Stimulated activated CD8-positive, alpha-beta memory T cell treated with anti-CD3 and anti-CD28 coated beads, Interleukin-7, amount 100 ng/mL, for 48 hours (primary cell): ENCODE measurements at places on chromosomes 7 and 10.

DNA sequence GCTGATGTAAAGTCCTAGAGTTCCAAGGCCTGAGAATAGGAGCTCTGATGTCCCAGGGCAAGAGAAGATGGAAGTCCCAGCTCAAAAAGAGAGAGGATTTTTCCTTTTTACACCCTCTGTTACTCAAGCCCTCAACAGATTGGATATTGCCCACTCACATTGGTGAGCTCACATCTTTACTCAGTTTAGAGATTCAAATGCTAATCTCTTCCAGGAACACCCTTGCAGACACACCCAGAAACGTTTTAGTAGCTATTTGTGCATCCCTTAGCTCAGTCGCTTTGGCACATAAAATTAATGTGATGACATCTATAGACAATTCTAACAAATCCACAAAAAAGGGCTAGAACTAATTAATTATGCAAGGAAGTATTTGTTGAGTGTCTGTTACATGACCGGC is 27.1 kb downstream of the ARMC3 start:
- DNase-seq: no peak

DNA sequence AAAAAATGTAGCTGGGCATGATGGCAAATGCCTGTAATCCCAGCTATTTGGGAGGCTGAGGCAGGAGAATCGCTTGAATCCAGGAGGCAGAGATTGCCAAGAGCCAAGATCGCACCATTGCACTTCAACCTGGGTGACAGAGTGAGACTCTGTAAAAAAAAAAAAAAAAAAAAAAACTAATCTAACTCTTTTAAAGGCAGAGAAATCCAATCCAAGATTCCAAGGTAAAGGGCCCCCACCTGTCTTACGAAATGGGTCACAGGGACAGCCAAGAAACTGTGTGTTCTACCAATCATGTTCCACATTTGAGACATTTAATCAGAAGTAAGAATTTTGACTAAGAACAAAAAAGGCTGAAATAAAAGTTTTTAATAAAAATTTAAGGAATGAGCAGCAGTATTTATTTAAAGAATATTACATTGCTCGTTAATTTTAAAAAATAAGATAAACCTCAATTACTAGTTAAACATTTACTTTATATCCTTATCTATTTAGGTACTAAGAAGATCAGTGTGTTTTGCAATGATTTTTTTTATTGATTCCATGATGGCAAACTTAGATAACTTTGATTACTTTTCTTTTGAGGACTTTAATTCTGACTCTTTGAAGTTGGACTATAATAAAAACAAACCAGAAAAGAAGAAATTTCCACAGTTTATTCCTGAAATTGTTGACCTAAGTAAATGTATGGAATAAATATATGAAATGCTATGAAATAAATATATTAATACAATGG is 6.7 kb upstream of the OAT start:
- no peak for DNase-seq

DNA sequence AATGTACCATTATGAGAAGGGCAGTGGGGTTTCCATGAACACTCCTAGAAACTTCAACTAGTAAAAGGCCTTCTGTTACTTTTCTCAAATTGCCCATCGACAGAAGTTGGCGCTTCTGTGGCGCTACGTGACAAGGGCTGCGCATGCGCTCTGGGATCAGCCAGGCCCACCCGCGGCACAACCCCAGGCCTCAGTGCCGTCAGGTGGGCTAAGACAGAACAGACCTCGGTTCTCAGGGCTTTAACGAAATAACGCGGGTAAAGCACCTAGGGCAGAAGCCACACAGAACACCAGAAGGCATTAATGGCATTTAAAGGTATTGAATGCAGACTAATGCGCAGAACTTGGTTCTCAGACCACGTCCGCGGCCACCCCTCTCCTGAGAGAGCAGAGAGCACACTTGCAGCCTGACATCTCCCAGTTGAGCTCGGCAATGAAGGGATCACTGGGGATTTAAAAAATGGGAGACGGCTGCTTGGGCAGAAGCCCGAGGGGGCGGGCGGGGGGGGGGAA is 67.6 kb upstream of the CTNNA3 start:
- peak; percentile 63 for DNase-seq

DNA sequence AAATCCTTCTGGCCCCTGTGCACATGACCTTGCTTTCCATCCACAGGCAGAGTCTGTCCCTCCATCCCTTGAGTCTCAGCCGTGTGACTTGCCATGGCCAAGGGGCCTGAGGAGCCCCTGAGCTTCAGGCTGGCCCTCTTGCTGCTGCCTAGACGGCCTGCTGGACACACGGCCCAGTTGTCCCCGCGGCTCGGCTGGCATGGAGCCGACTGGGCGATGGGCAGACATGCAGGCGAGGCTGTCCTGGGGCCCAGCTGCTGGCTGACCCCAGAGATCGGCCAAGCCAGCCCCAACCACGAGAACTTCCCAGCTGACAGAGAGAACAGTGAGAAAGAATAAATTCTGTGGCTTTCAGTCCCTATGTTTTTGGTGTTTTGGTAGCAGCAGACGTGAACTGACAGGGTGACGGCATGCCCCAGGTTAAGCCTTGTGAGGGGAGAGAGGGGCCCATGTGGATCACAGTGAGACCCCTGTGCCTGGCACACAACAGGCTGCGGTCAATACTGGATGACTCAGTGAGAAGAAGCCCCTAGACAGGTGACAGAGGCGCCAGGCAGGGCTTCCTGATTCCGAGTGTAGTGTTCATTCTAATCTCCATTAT is 11.7 kb downstream of the PRKAG2 start:
- no peak for DNase-seq

DNA sequence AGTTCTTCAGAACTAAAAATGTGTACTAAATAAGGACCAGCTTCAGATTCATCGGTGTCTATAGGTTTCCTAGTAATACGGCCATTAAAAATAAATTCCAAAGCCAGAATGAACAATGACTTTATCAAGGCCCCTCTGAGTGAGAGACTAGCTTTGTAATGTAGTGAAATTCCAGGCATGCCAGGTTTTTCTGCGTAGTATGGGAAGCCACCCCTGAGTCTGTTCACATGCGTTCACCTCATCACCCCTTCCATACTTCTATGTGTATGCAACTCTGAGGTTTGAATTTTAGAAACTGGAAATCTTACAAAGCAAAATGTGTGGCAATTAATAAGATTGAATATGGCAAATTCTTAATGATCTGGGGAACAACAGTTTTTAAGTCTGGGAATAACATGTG is 24.5 kb downstream of the RNF32 start:
- no peak for DNase-seq

DNA sequence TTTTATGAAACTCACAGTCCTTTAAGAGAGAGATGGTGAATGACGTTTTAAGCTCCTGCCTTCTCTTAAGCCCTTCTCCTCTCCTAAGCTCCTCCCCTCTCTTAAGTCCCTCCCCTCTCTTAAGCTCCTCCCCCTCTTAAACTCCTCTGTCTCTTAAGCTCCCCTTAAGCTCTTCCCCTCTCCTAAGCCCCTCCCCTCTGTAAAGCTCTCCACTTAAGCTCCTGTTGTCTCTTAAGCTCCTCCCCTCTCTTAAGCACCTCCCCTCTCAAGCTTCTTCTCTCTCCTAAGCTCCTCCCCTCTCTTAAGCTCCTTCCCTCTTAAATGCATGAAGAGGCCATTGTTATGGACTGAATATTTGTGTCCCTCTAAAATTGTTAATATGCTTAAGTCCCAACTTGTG is 1180.6 kb upstream of the AUTS2 start:
- DNase-seq: no peak

DNA sequence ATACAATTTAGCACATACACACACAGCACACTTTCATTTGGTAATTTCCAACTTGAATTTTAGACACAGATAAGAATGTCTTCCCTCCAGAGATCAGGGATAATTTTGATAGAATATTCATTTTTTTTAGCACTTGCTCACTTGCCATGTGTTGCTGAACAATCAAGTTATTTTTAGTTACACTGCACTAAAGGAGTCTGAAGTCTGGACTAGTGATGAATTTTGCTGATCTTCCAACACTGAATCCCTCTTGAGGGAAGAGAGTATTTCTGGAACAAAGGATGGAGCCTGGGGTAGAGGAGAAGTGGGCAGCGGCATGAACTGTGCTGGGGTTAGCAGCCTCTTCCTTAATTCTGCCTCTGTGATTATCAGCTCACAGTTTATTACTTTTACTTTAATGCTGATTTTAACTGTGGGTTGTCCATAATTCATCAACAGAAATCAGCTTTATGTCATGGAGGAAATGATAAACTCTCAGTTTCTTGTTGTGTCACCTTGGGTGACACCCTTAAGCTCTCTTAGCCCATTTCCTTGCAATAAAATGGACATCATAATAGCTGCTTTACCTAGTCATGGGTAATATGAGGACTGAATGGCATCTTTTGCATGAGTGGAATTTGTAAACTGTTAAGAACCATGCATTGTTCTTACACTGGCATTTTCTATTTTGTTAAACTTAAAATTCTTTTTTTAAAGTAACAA is 32.1 kb downstream of the SGPL1 start:
- no peak for DNase-seq

DNA sequence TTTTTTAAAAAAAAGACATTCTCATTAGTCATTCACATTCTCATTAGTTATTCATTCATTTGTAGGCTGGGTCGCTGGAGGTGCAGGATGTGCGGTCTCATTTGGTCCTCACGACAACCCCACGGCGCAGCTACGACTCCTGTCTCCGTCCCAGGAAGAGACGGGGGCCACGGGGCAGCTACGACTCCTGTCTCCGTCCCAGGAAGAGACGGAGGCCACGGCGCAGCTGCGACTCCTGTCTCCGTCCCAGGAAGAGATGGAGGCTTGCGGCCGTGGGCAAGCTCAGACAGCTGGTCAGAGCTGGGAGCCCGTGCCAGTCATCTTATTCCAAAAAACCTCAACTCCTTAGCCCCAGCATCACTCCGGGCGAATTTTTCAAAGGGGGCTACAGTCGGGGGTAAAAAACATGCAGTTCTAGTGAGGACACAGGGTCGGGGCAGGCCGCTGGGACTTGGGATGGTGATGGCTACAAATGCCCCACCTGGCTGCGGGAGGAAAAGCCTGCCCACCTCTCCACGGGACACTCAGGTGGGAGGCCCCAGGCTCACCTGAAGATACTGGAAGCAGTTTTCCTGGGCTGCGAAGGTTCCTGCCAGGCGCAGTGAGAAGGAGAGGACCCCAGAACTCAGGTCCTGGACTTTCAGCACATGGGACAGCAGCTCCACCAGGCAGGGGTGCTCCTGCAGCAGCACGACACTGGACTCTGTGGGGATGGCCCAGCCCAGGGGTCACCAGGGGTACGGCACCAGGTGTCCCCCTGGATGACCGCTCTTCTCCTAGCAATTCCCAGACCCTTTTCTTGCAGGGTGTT is 8.3 kb downstream of the BRAT1 start:
- DNase-seq: no peak

GRCh38 chr7:131067220-131067619 is 260.5 kb upstream of the MKLN1 start:
- DNase-seq: no peak

DNA sequence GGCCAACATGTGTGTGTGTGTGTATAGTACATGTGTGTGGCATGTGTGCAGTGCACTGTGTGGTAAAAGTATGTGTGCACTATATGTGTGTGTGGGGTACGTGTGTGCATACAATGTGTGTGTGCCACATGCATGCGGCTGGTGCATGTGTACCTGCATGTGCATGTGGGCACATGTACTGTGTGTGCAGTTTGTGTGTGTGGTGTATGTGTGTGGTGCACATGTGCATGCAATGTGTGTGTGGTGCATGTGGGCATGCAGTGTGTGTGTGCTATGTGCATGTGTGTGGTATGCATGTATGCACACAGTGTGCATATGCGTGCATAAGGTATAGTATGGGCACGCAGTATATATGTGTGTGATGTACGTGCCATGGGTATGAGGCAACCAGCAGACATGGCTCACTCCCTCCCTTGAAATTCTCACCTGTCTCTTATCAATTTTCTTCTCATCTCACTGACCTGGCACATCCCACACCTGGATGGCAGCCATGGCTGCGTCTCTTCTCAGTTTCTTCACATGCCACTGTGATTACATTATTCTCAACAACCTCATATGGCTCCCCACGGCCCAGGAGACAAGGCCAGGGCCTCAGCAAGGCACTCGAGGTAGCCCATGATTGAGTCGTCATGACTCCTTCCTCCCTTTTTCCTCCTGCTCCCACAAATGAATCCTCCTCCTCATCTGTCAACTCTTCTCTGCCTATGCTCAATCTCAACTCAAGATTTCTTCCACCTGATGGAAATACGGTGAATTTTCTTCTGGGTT is 57.0 kb downstream of the NUDCD3 start:
- DNase-seq: no peak
